ENCODE measurements at places on chromosomes 3 and 15.

- no peak for DNase-seq
These were observed 18.6 kb downstream of the WHAMM start for GRCh38 chr15:82828075-82828474.

DNA sequence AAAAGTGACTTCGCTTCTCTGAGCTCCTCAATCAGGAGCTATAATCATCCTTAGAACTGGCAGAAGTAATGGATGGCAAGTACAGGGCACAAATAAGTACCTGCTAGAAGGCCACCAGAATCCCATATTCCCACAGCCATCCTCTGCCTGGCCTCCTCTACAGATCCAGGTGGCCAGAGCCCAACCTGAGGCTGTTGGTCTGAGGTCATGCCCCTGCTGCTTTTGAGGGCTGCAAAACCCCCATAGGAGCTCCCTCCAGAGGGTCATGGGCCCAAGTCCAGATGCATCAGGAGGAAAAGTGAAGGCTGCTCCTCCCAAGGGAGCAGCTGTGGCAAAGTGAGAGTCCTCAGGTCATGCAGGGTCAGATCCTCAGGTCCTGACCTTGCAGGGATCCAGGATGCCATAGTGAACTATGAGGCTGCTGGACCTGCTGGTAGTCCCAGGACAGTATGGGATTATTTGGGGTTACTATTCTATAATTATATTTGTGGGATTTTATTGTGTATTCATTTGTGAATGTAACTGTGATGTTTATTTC, 3.0 kb upstream of the PLCD1 start:
- DNase-seq: peak; percentile 51

- DNase-seq: no peak
These were observed 192.7 kb upstream of the LRIG1 start for GRCh38 chr3:66693461-66694031.

- DNase-seq: no peak
These were observed 148.8 kb upstream of the GADL1 start for GRCh38 chr3:31043184-31043819.

DNA sequence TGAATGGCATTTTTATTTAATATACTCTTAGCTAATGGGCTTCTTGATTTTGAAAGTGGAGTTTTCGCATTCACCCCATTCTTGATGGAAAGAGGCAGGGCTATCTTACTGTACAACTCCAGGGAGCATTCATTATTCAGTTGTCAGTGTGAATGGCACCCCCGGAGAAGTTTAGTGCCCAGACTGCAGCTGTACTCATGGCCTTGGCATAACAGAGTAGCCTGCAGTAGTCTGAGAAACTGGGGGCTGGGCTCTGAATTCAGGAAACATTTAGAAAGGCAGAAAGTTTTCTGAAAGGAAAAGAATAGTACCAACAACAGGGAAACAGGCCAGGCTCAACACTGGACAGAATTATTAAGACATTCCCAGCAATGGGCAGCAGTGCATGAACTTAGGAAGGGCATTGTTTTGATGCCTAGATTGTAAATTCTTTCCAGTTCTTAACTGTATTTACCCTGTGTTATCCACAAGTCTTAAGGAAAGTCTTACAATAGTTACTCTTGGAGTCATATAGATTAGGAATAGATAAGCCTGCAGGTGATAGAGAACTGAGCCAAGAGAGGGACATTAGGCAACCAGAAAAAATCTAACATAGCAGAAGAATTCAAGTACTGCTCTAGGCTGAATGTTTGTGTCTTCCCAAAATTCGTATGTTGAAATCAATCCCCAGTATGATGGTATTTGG, 44.4 kb downstream of the TIPARP start:
- no peak for DNase-seq

- no peak for DNase-seq
These were observed 292 bp downstream of the USP4 start for GRCh38 chr3:49339581-49339940.

DNA sequence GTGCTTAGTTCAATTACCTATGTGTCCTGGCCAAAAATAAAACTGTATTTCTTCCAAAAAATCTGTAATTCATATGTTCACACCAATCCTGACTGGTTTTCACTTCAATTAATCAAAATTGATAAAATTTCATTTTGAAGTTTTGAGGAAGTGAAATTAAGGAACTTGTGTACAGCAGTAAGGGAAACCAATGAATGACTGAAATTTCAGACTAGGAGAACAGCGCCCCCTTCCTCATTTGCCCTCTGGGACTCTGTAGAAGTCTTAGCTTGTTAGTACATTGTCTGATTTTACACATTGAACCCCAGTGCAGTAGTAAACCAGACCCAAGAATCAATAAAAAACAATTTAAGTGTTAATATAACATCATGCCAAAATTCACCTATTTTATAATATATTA, 495.3 kb upstream of the AGTR1 start:
- DNase-seq: no peak

DNA sequence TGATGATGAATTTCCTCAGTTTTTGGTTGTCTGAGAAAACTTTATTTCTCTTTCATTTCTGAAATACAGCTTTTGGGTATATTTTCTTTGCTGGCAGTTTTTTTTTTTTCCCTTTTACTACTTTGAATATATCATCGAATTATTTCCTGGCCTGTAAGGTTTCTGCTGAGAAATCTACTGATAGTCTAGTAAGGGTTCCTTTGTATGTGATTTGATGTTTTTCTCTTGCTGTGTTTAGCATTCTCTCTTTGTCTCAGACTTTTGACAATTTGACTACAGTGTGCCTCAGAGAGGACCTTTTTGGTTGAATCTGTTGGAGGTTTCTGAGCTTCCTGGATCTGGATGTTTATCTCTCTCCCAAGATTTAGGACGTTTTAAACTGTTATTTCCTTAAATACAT, 336.0 kb downstream of the CACNA2D3 start:
- no peak for DNase-seq

DNA sequence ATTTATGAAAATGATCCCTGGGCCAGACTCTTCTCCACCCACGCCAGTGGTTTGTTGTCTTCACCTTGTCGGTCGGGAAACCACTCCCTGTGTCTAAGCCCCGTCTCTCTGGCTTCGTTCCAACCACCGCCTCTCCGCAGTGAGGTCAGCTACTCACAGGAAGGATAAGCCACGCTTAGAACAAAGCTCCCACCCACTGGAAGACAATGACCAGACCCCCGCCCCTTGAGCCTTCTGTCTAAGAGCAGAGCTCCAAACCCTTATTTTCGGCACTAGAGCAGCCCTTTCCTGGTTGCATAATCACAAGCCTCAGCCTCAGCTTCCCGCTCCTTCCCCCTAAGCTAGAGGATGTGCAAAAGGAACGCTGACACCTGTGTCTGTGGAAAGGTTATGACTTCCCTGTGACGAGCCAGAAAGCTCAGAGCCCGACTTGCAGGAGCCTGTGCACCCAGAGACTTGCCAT, 114.9 kb upstream of the MEF2A start:
- DNase-seq: peak; percentile 62

GRCh38 chr3:75144406-75144805, 519.7 kb upstream of the FRG2C start:
- DNase-seq: no peak

DNA sequence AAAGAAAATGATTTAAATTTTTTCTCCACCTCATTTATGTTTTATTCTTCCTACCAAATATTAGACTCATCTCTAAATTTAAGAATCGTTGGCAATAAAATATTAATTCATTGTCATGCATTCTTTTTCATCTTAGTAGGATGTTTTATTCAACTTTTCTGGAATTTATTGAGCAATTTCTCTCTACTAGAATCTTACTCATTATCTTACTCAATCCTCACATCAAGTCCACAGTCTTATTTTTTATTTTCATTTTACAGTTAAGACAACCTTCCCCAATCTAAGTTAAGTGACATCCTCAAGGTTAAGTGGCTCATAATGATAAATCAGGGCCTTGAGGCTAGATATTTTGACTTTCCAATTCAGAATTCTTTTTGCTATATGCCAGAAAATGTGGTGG, 15.9 kb upstream of the ALDH1A2 start:
- no peak for DNase-seq

- DNase-seq: no peak
These were observed 972.2 kb downstream of the SQOR start for GRCh38 chr15:46607077-46607476.

- DNase-seq: peak; percentile 38
These were observed 13.6 kb upstream of the SMCO1 start for GRCh38 chr3:196528639-196529233.

- DNase-seq: no peak
These were observed 79.9 kb downstream of the TLE3 start for GRCh38 chr15:70017801-70018200.

DNA sequence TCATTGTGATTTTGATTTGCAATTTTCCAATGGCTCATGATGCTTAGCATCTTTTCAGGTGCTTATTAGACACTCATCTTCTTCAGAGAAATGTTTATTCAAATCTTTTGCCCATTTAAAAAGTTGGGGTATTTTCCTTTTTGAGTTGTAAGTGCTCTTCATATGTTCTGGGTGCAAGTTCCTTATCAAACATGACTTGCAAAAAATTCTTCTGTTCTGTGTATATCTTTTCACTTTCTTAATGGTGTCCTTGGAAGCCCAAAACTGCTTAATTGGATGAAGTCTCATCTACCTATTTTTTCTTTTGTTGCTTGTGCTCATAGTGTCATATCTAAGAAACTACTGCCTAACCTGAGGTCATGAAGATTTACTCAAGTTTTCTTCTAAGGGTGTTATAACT, 332.8 kb downstream of the PLCL2 start:
- DNase-seq: no peak

- DNase-seq: no peak
These were observed 126.2 kb upstream of the C2CD4B start for GRCh38 chr15:62291262-62291661.

DNA sequence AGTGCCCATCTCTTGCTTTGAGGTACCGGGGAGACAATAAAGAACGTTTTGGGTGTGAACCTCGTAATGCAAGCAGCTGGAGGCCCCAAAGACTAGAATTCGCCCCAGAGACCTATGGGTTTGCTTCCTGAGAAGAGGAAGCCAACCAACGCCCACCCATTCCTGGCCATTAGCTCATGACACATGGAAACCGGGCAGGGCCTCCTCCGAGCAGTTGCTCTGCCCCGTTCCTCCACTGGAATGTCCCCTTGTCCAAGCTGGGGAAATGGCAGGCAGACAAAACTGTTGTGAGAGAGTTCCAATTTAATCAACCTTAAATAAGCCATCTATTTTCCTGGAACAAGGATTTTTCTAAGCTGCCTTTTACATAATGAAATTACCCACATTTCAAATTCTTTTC, 250.9 kb upstream of the IGF1R start:
- DNase-seq: no peak

DNA sequence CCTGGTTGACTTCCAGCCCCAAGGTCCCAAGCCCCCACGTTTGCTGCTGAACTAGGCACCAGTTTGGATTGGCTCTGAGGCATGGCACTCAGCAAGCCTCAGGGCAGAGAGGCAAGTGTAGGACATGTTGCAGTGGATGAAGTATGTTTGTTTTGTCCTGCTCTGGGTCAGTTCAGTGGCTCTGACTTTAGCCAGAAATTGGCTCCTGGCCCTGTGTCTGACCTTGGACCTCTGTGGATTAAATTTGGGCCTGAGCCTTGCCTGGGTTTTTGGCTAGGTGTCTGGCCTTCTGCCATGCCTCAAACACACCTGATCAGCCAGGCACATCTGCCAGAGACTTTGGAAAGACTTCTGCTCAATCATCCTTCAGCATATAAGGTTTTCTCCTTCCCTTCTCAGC, 3.6 kb upstream of the MRAS start:
- no peak for DNase-seq

- no peak for DNase-seq
These were observed 326.8 kb upstream of the SOX2 start for GRCh38 chr3:181384970-181385369.

DNA sequence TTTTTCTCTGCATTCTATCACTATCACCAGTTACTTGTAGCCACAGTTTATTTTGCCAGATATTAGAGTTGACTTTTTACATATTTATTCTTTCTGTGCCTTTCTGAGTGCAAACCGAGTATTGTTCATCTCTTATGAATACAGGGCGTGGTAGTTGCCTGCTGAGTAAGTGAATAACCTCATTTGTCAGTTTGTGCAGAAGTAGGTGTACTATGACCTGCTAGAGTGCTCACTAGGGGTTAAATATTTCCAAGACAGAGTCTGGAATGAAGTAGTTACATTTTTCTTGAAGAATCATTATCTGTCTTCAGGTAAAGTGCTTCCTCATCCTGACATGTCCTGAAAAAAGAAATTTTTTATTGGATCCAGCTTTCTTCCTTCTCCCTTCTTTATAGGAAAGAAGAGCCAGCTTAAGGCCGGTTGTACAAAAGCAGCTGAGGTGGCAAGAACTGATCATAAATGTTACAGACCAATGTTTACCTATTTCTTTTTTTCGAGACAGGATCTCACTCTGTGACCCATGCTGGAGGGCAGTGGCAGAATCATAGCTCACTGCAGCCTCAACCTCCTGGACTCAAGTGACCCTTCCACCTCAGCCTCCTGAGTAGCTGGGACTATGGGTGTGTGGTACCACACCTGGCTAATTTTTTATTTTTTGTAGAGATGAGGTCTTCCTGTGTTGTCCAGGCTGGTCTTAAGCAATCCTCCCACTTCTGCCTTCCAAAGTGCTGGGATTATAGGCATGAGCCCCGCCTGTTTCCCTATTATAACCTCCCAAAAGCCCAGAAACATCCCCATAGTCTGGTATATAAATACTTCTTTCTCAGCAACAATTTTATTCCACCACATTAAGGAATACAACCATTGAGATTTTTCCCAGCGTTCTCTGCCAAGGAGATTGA, 182.5 kb downstream of the TPRG1 start:
- no peak for DNase-seq

DNA sequence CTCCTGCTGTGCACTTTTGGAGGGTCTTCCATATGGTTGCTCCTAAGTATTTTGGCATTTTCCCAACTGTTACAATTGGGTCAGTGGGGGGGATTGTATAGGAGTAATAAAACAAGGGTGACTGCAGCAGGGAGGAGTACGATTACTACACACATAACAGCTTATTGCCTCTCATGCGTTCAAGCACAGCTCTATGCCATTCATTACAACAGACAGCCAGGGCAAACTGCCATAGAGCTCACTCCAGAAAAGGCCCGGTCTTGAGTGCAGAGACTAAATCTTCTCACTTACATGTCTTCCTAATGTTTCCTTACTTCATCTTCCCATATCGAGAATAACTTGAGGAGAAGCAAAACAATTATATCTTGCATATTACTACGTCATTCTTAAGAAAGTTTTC, 1.4 kb upstream of the CHMP2B start:
- DNase-seq: no peak

GRCh38 chr15:73081321-73081958, 29.2 kb downstream of the NEO1 start:
- DNase-seq: no peak

- DNase-seq: peak; percentile 69
These were observed 23.3 kb downstream of the CCDC13 start for GRCh38 chr3:42749753-42750231.

GRCh38 chr3:127015282-127016042, 32.5 kb downstream of the PLXNA1 start:
- DNase-seq: no peak

- DNase-seq: no peak
These were observed 14.3 kb downstream of the RHOA start for GRCh38 chr3:49397470-49397869.

- no peak for DNase-seq
These were observed 60.3 kb upstream of the CHRNA7 start for GRCh38 chr15:31970007-31970406.
